ENCODE measurements at places on chromosomes 3 and 15. TPM values are rescaled to one million over a fixed set of nuclear protein-coding genes. Genes with fewer than 3 reads are reported as not detected.
A peak's percentile ranks its signal among the peaks of the same experiment; 100 is the strongest.

DNA sequence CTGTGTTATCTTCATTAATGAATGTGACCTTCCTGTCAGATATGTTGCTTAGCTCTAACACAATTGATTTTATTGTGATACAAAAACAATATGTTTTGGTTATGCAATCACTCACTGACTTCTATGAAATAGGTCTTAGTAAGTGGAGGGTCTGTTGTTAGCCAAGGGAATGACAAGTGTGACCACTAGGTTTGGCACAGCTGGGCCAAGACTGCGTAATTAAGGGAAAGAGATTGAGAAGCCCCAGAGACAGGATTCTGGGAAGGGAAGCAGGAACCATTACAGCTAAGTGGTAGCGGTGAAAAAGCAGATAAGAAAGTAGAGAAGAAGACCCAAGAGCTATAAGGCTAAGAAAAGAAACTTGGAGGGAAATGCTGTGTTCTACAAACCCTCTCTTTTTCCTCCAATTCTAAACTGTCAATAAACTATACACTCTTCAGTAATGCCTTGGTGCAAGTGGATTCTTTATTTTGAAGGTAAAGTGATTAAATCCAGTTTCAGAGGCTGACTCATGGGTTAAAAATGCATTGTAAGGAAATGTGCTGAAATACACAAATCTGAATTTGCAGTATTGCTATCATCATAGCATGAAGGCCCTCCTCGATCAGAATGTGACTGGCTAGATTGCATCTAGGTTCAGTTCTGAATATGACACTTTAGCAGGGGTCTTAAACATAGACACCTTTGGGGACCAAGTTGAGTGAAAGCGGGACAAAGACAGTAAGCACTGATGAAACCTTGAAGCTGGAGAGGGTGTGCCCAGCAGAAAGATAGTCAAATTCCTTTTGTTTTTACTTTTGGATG, 26.1 kb downstream of the KCNMB2 start:
- no peaks in the 10 kb centered on the region for H3K4me1 ChIP-seq
- H3K27me3 ChIP-seq = no peaks in the 10 kb centered on the region
- no peaks in the 10 kb centered on the region for H3K36me3 ChIP-seq
- H3K27ac ChIP-seq = no peak overlapping the region
- DNase-seq = no peak

SCN5A gene
- total RNA-seq = 118 TPM

DNA sequence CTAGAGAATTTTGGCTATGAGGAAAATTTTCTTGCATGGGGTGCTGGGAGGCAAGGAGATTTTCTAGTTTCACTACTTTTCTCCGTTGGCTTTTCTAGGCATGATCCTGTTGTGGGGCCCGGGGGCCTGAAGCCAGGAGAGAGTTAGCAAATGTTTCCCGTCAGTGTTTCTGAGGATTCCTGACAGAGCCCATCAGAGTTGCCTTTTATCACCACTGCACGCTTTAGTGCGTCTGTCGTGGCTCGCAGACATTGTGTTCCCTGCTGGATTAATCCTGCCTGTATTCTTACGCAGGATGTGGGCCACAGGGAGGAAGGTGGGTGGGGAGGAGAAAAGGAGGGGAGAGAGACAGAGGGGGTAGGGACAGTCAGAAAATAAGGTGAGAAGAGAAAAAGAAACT, 18.1 kb upstream of the BOC start:
- peaks cover 6% of the 10 kb centered on the region for H3K4me1 ChIP-seq
- H3K36me3 ChIP-seq = no peaks in the 10 kb centered on the region
- DNase-seq = no peak
- no peak overlapping the region for H3K4me3 ChIP-seq

GRCh38 chr3:116299646-116300081, 145.6 kb downstream of the LSAMP start:
- no peaks in the 10 kb centered on the region for H3K4me1 ChIP-seq
- H3K36me3 ChIP-seq = no peaks in the 10 kb centered on the region
- H3K27me3 ChIP-seq = no peaks in the 10 kb centered on the region
- H3K4me3 ChIP-seq = no peak overlapping the region
- no peak for DNase-seq
- H3K27ac ChIP-seq = no peak overlapping the region

SI gene
- not detected for total RNA-seq

- H3K4me3 ChIP-seq = peak overlapping the region; percentile 78
- peak overlapping the region; percentile 95 for H3K27ac ChIP-seq
- no peaks in the 10 kb centered on the region for H3K27me3 ChIP-seq
- no peaks in the 10 kb centered on the region for H3K36me3 ChIP-seq
- peak; percentile 67 for DNase-seq
- H3K4me1 ChIP-seq = peaks cover 52% of the 10 kb centered on the region
Measured at GRCh38 chr15:47718497-47719437, 1.5 kb downstream of the SEMA6D start.

GRCh38 chr3:5002174-5002870, 23.1 kb downstream of the BHLHE40 start:
- H3K4me1 ChIP-seq = no peaks in the 10 kb centered on the region
- H3K36me3 ChIP-seq = no peaks in the 10 kb centered on the region
- no peak overlapping the region for H3K27ac ChIP-seq
- no peaks in the 10 kb centered on the region for H3K27me3 ChIP-seq

All from right atrium auricular region (tissue), 2 donors.